ENCODE measurements at places on chromosomes 11 and 22. TPM values are rescaled to one million over a fixed set of nuclear protein-coding genes. Genes with fewer than 3 reads are reported as not detected.

DNA sequence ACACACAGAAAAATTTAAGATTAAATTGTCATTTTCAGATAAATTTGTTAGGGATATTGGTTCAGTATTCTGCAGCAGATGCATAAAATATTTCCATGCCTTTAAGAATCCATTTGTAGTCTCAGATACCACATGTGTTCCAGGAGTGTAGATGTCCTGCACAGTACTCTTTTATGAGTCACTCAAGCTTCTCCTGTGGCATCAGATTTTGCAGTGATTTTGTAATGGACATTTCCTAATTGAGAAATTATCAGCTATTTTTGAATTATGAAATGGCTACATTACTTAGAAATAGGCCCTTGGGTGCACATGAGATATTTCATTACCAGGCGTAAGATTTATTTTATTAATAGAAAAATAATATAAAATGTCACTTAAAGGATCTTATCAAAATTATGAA is 18.9 kb downstream of the MMP3 start:
- DNase-seq = no peak

DNA sequence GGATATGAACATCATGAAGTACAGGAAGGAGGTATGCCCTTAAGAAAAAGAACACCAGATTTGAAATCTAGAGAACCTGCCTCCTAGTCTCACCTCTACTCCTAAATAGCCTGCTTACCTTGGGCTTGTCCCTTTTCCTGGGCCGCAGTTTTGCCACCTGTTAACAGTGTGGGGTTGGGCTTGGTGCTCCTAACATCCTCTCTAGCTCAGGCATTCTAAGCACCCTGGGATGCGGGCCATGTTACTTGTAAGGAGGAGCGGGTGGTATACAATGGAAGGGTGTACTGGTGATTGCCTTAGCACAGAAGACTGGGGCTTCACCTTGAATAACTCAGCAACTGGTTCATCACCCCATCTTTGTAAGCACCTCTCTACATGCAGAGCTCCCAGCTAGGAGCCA is 48.7 kb downstream of the TIMP3 start:
- no peak for DNase-seq

DNA sequence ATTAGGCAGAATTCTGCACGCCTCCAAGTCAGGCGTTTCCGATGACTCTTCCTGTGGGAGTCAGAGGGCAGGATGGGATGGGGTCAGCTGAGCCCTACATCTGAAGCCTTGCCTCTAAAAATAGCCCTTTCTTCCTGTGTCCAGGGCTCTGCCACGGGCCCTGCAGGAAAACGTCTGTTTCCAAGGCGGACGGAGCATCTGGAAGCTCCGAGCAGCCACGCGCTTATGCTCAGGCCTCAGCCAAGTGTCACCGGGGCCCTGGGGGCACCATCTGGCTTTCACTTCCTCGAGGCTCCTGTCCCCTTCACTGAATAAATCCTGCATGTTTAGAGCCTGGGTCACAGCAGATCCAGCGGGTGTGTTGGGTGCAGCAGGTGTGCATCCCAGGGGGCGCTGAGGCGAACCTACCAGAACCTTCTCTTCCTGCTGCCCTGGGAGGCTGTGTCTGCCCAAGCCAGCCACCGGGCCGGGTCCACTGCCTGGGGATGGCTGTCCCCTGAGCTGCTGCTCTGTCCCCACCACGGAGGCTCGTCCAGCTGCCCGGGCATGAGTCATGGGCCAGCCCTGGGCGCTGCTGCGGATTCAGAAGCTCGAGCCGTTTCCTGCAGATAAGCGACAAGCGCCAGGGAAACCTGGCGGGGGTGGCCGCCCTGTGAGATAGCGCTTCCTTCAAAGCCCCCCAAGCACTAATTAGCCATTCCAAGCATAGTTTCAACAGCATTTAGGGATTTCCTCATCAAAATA is 32.0 kb upstream of the LINC01488 start:
- no peak for DNase-seq

DNA sequence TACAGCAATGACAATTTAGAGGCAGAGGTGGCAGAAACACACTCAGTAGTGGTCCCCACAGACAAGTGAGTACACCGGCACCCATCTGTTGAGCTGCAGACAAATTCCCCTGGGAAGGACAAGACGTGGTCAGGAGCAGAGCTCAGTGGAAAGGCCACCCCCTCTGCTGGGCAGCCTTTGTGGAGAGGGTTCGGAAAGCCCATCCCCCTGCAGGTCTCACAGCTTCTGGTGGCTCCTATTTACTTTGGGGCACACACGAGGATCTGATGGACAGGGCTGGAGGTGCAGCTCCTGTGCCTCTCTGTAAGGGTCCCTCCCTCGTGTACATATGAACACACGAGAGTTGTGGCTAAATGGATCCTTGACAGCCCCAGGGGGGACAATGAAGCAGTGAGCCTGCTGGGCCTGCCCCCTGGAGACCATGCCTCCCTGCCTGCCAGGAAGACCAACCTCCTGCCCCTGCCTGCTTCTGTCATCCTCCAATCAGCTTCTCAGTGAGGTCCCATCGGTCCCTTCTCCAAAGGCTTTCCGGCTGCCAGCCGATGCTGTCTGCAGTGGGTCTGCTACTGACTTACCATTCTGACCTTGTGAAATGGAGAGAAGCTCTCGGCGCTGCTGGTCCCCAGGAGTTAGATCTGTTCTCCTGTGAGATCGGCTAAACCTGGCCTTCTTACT is 161.5 kb downstream of the CACNA1I start:
- DNase-seq = no peak

DNA sequence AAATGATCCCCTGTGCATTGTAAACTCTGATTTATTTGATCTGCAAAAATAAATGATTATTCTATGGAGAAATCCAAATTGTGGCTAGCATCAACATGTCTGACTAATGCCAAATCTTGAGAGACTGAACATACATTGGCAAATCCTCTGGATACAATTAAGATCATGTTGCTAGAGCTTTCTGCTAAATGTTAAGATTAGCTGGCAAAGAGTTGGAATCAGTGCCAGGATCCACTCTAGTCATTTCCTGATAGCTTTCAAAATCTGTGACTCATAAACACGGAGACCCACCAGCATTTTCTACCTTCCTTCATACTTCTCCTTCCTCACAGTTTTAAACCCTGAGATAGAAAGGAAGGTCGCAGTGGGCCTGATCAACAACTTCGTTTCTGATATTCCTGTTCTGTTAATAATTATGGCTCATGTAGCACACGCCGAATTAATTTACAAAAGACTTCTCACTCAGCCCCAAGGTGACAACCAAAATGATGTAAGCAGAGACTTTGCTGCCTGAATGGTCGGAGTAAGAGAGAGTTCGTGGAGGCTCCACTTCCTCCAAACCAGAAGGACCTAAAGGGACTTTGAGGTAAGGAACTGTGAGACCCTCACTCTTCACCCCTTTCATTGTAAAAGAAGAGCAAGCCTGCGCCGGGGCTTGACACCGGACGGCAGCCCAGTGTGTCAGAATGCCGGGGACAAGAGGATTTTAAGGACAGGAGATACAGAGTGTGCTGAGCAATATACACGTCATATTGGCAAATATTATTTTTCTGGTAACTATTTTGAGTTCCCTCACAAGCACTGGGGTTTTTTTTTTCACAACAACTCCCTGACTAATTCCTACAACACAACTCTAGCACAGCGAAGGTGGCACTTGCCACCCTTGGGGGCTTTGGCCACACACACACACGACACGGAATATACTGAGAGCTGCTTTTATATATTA is 42.0 kb downstream of the SERPINH1 start:
- DNase-seq = no peak

DNA sequence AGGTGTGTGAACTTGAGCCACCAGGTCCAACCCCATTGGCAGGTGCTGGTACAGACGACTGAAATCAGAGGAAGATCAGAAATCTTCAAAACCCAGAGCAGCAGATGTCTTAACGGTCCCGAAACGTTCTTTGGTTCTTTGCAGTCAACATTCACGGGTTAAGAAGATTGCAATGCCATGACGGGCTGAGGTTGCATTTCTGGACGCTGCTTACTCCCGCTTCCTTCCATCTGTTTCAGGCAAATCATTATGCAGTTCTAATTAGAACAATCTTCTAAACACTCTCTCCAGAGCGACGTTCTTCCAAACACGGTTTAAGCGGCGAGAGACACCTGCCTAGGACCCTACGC is 492 bp upstream of the LUZP2 start:
- no peak for DNase-seq

DNA sequence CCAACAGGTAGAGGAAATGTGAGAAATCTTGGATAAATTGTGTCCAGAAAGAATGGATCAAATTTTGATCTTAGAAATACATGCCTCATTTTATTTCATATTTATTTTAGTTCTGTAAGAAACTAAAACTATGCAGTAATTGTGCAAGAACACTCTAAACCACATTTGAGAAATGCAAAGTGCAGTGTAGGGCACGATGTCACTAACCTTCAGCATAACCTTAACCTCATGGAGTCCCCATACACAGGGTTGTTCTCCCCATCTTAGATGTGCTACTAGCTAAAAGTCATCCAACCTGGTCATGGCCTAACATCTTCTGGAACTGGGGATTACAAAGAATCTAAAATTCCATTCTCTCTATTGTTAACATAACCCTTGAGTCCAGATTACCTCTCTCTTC is 48.4 kb upstream of the ARHGAP42 start:
- DNase-seq = no peak

DNA sequence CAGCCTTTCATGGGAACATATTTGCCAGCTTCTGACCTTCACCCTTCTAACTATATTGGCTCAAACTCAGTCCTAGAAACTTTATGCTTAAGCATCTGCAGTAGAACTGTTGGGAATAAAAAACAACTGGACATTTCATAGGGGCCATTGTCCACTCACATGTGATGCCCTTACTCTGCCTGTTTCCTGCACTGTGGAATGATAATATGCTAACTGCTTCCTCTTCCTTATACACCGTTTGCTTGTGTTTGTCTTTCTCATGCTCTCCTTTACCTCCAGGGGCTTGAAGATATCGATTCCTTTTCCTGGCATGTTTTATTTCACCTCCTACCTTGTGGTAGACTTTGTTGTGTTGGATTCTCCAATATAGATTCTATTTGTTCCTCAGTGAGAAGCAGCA is 333.0 kb upstream of the DDI1 start:
- DNase-seq = no peak

- DNase-seq = no peak
Measured at GRCh38 chr11:57368845-57369232, 12.1 kb downstream of the PRG3 start.

- DNase-seq = no peak
Measured at GRCh38 chr11:86199354-86199753, 45.2 kb upstream of the EED start.

- DNase-seq = no peak
Measured at GRCh38 chr11:77828926-77829325, 8.0 kb downstream of the AAMDC start.

- peak; percentile 46 for DNase-seq
Measured at GRCh38 chr11:60370811-60371298, 7.5 kb upstream of the MS4A7 start.

- no peak for DNase-seq
Measured at GRCh38 chr22:26648011-26648497, 9.3 kb upstream of the MIAT start.

GRCh38 chr11:113876798-113877669 is 1.7 kb upstream of the USP28 start:
- DNase-seq = no peak

GRCh38 chr11:129260750-129261149 is 68.6 kb upstream of the ARHGAP32 start:
- DNase-seq = no peak

- peak; percentile 79 for DNase-seq
Measured at GRCh38 chr11:16924826-16925560, 89.2 kb downstream of the PLEKHA7 start.

- DNase-seq = no peak
Measured at GRCh38 chr11:47913529-47914244, 65.5 kb upstream of the NUP160 start.

GRCh38 chr11:65418431-65418680 is 4.2 kb upstream of the NEAT1 start:
- DNase-seq = no peak

- no peak for DNase-seq
Measured at GRCh38 chr11:130873761-130874160, 42.5 kb downstream of the SNX19 start.

DNA sequence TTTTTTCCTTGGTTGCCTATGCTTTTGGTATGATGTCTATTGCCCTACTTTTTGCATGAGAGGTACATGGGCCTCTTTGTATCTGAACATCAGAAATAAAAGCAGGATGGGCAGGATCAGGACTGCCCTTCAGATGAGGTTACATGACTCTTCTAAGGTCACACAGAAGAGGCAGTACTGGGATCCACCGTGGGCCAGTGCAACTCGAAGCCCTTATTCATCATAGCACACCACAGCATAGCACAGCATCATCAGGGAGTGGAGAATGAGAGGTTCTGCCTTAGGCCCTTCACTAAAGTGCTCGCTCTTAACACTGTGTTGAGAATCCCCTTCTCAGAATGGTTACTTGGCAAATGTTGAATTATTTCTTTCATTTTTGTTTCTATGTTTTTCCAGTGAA is 88.3 kb downstream of the C22orf31 start:
- no peak for DNase-seq

DNA sequence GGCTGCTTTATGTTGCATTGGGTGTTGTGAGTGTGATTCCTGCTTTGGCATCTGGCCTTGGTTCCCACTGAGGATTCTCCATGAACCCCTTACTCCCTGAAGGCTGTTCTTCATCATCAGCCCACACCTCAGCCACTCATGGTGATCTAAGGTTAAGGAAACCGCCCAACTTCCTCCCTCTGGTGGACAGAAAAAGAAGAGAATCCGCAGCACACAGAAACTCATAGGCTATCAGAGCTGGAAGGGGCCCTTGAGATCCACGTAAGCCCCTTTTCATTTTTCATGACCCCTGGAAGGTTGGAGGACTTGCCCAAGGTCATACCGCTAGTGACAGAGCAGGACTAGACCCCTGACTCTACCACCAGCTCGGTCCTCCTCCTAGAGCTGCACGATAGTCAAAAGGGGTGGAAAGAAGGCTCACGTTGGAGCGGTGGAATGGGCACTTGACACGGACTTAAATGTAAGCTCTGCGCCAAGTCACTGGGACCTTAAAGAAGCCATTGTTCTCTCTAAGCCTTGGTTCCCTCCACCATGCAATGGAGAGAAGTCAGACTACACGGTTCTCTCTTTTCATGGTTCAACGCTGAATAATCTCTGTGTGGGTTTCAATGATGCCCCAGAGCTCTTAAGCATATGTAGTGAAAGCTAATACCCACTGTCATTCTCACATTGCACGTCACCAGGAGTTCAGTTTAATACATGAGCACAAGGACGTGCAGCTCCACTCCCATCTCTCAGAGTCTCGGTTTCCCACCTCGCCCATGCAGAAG is 83.6 kb upstream of the CRTAM start:
- DNase-seq = no peak

- peak; percentile 70 for DNase-seq
Measured at GRCh38 chr11:114257621-114258558, 38.3 kb upstream of the NNMT start.

Gene ELF5
- total RNA-seq = 2.7 TPM

Gene OR8A1
- total RNA-seq = not detected

Gene KCNJ1
- not detected for total RNA-seq

Gene MMP8
- not detected for total RNA-seq

Gene GNG3
- not detected for total RNA-seq

Gene MYBPC3
- total RNA-seq = not detected

Gene STX3
- total RNA-seq = 58.5 TPM

Gene UPK3A
- total RNA-seq = 12.6 TPM

Gene C1QTNF4
- 13.0 TPM for total RNA-seq

Gene TMEM191C
- total RNA-seq = 0.55 TPM

Gene TMEM218
- 33.5 TPM for total RNA-seq

Gene PKP3
- total RNA-seq = 88.4 TPM

Gene OR8B4
- not detected for total RNA-seq

Gene OR2D2
- not detected for total RNA-seq

Gene ABTB2
- total RNA-seq = 13.7 TPM

Gene ANO5
- total RNA-seq = 6.0 TPM

Gene SLC15A3
- 19.4 TPM for total RNA-seq

Gene RRAS2
- total RNA-seq = 59.6 TPM

Gene PSMD13
- total RNA-seq = 129 TPM

Gene MUC6
- total RNA-seq = 2.3 TPM

Gene CCDC15
- total RNA-seq = 7.1 TPM

Data from prostate gland (tissue), 2 donors.